ENCODE measurements at places on chromosomes 12 and 14. TPM values are rescaled to one million over a fixed set of nuclear protein-coding genes. Genes with fewer than 3 reads are reported as not detected.

Gene CEP170B
- total RNA-seq, result 7.5 TPM

Gene USP44
- total RNA-seq, result 0.27 TPM

DNA sequence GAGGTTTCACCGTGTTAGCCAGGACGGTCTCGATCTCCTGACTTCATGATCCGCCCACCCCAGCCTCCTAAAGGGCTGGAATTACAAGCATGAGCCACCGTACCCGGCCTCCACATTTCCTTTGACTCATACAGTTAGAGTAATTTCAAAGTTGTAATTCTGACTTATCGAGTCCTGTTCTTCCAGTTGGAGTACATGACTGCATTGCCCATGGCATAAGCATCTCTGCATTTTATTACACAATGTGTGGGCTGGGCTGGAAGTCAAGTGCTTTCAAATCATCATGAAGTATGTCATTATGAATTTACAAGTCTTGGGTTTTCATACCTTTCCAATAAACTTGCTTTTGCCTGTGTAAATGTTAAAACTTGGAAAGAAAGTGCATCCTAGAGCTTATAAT, 1295.7 kb upstream of the FLRT2 start:
- no peak for DNase-seq

Gene SERPINA12
- total RNA-seq, result not detected

- no peak for DNase-seq
Measured at GRCh38 chr14:99257673-99258221, 14.2 kb downstream of the BCL11B start.

DNA sequence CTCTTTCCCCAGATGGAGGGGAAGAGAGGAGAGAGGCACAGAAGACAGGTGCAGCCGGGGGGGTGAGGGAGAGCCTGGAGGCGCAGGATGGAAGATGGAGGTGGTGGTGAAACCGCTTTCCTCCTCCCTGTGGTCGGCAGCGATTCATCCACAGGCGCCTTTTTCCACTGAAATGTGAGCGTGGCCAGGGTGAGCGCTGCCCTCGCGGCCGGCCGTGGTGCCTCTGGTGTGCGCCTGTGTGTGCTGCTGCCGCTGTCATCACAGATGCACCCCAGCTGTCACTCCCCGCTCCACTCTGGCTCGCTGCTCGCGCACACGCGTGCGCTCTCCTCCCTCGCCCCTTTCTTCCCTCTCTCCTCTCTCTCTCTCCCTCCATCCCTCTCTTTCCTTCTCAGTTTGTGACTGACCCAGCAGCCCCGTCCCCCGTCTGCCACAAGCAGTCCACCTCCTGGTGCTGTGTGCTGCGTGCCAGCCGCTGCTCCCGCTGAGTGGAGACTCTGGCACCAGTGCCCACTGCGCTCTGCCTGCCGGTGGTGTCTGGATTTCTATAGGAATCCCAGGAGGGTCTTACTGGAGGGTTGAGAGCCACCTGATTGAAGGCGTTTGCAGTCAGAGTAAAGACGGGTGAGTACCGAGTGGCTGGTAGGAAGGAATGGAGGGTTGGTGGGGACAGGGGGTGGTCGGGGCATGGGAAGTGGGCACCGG, at the start of gene LRTM2:
Gene LRTM2 (plus strand): TSS at position 375 of the 705 bp plus-strand sequence. CDS start 7,584 bp downstream, outside the sequence.
- DNase-seq, result no peak

All from MG63 (cell line).